ENCODE measurements at places on chromosomes 16 and 17. TPM values are rescaled to one million over a fixed set of nuclear protein-coding genes. Genes with fewer than 3 reads are reported as not detected.

Gene MT1A
- total RNA-seq: 13.4 TPM

Gene UQCRC2
- total RNA-seq: 252 TPM

Gene PYDC1
- not detected for total RNA-seq

Gene KRTAP9-8
- not detected for total RNA-seq

DNA sequence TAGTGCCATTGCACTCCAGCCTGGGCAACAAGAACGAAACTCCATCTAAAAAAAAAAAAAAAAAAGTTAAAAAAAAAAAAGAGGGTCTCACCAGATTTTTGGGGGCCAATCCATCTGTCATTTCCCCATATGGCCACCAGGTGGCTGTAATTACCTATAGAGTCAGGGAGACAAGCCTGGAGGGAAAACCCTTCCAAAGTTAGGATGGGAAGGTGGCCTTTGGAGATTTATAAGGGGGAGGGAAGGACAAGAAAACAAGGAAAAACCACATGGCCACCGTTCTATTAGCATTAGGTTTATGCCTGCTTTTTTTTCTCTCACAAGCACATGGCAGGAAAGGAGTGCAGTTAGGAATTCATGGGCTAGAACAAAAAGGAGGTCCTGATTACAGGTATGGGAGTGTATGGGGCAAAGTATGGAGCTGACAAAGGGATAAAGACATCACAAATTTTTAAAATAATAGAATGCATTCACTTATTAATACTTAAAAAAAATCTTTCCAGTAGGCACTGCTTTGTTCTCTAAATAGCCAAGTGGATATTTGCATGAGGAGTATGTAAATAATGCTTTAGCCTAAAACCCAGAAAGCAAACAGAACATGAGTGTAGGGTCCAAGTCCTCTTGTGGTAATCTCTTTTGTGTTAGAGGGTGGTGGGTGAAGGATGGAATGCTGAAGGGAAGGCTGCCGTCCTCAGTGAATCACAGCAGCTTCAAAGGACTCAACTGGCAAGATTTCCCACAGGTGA, 5.1 kb downstream of the CYB5D1 start:
- no peaks in the 10 kb centered on the region for H3K36me3 ChIP-seq
- no peak for DNase-seq
- no peak overlapping the region for H3K4me3 ChIP-seq
- H3K27ac ChIP-seq: no peak overlapping the region
- no peaks in the 10 kb centered on the region for H3K27me3 ChIP-seq

DNA sequence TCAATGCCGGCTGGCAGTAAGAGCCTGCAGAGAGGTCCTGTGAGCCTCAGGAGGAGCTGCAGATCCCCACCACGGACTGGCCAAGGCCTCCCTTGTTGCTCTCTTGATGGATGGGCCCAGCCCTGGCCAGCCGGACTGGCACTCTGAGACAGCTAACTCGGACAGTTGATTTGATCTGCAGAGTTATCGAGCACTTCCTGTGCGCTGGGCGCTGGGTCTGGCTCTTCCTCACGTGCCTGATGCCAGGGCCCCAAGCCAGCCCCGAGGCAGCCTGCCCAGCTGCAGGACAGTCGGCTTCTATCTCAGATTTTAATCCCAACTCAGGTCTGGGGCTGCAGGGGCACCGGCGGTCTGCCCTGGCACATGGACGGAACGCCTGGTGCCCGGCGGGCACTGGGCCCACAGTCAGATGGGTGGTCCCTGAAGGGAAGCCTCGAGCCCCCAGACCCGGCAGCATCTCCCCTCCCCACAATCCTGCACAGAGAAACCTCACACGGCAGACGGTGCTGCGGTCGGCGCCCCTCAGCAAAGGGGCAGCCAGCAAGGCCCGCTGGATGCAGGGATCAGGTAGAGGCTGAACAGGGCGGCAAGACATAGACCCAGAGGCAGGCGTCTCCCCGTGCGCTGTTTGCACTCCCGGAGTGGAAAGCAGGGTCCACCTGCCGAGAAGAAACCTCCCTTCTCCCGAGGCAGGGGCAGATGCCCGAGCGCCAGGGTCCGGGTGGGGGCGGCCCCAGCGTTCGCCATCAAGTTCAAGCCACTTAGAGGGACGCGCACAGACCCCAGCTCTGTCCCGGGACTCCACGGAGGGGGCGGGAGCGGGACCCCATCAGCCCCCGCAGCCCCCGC, 34.0 kb downstream of the TIMM22 start:
- H3K27ac ChIP-seq: peak overlapping the region; percentile 70
- peaks cover 11% of the 10 kb centered on the region for H3K4me1 ChIP-seq
- H3K27me3 ChIP-seq: no peaks in the 10 kb centered on the region
- peak; percentile 89 for DNase-seq
- H3K4me3 ChIP-seq: peak overlapping the region; percentile 40

DNA sequence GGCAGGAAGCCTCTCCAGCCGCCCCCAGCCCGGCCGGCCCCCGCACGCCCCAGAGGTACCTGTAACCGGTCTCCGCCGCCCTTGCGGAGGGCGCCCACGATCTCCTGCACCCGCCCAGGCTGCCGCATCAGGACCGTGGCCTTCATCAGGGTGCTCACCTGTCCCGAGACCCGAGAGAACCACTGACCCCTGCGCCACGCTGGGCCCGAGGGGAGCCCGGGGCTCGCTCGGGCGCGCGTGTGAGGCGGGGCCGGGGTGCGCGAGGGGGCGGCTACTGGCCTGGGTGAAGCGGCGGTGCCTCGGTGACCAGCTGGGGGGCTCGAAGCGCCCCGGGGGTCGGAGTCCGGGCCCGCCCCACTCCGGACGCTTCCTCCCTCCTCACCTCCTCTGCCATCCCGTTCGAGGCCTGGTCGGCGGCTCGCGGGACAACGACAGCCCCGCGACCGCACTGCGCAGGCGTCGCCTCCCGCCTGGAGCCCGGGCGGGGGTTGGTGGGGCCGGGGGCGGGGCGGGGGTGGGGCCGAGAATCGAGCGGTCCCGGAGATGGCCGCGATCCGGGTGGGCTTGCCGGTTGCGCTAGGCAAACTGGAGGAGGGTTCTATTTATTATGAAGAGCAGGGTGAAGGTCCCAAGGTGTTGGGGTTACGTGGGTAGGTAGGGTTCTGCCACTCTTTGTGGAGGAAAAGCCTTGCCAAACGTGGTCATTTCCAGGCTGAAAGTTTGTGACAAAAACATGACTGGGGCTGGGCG, at the start of gene NT5C3B:
TSS of gene NT5C3B (minus strand) at position 433 of the 750 bp plus-strand sequence. CDS start at position 394, 39 bp downstream.
- H3K27ac ChIP-seq: peak within 1 kb of the TSS; percentile 16
- peak; percentile 93 for DNase-seq
- peaks cover 11% of the 10 kb centered on the region for H3K4me1 ChIP-seq
- no peaks in the 10 kb centered on the region for H3K36me3 ChIP-seq
- H3K27me3 ChIP-seq: no peaks in the 10 kb centered on the region

- no peaks in the 10 kb centered on the region for H3K27me3 ChIP-seq
- no peaks in the 10 kb centered on the region for H3K36me3 ChIP-seq
- no peak for DNase-seq
- peak overlapping the region; percentile 95 for H3K4me3 ChIP-seq
- H3K27ac ChIP-seq: peak overlapping the region; percentile 93
Observed at GRCh38 chr17:27457360-27457715, 1.1 kb downstream of the KSR1 start.

- H3K4me1 ChIP-seq: peaks cover 14% of the 10 kb centered on the region
- no peaks in the 10 kb centered on the region for H3K36me3 ChIP-seq
- H3K4me3 ChIP-seq: no peak overlapping the region
Observed at GRCh38 chr17:305090-305976, 47.3 kb downstream of the RPH3AL start.

- no peak overlapping the region for H3K4me3 ChIP-seq
- H3K27me3 ChIP-seq: no peaks in the 10 kb centered on the region
- H3K4me1 ChIP-seq: peaks cover 14% of the 10 kb centered on the region
Observed at GRCh38 chr17:75752802-75753513, 12.0 kb downstream of the GALK1 start.

All from upper lobe of left lung (tissue), 6 donors.